ENCODE measurements at places on chromosomes 3 and 15.

GRCh38 chr3:87733671-87734367 lies 325.0 kb downstream of the CGGBP1 start:
- H3K36me3 ChIP-seq, result no peaks in the 10 kb centered on the region
- H3K27me3 ChIP-seq, result no peaks in the 10 kb centered on the region
- DNase-seq, result no peak
- H3K4me1 ChIP-seq, result peaks cover 2% of the 10 kb centered on the region
- no peak overlapping the region for H3K4me3 ChIP-seq
- no peak overlapping the region for H3K27ac ChIP-seq

DNA sequence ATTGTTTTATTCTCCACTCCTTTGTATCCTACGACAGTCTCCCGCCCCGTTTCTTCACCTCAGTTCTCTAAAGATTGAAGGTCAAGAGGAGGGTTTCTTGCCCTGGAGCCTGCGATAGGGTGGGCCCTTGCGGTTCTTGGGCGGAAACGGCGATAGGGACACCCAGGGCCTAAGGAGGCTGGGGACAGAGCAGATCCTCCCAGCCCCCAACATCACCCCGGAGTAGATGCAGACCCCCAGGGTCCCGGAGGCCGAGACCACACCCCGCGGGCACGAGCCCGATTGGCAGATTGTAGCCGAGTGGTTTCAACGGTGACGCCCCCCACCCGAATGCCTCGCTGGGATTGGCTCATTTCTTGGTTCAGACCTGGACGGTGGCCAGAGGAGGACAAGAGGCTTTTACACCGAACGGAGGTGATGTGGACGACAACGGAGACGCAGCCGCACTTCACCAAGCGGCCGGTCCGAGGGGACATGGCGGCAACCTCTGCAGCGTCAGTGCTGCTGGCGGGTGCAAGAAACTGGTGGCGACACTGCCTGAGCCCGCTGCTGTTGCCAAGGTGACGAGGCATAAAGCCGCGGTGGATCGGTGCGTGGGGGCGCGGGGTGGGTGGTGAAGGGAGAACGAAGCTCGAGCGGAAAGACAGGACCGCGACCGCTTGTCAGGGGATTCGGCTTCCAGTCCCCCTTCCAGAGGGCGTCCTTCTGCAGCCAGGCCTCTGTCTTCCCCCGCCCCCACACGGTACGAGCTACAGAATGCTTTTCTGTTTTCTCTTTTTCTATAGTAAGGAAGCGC lies 19.0 kb upstream of the MCF2L2 start:
- H3K27ac ChIP-seq, result peak overlapping the region; percentile 98
- H3K4me1 ChIP-seq, result peaks cover 17% of the 10 kb centered on the region
- H3K36me3 ChIP-seq, result peaks cover 6% of the 10 kb centered on the region
- no peaks in the 10 kb centered on the region for H3K27me3 ChIP-seq
- H3K4me3 ChIP-seq, result peak overlapping the region; percentile 97
- peak; percentile 87 for DNase-seq

- no peaks in the 10 kb centered on the region for H3K36me3 ChIP-seq
- H3K4me3 ChIP-seq, result peak overlapping the region; percentile 50
- H3K27me3 ChIP-seq, result peaks cover 31% of the 10 kb centered on the region
- peaks cover 18% of the 10 kb centered on the region for H3K4me1 ChIP-seq
- H3K27ac ChIP-seq, result peak overlapping the region; percentile 93
Measured at GRCh38 chr15:66841953-66842681, 140.1 kb downstream of the SMAD6 start.

GRCh38 chr15:91652610-91653207 lies 200.8 kb upstream of the SLCO3A1 start:
- no peaks in the 10 kb centered on the region for H3K4me1 ChIP-seq
- no peak overlapping the region for H3K4me3 ChIP-seq
- H3K36me3 ChIP-seq, result no peaks in the 10 kb centered on the region
- H3K27ac ChIP-seq, result no peak overlapping the region

Data from progenitor cell of endocrine pancreas (in vitro differentiated cells).